A172 (cell line): ENCODE measurements at places on chromosomes 2 and 18. TPM values are rescaled to one million over a fixed set of nuclear protein-coding genes. Genes with fewer than 3 reads are reported as not detected.

- DNase-seq: no peak
These were observed 488.6 kb downstream of the BCL11A start for GRCh38 chr2:60064687-60065389.

- DNase-seq: no peak
These were observed 1249.6 kb downstream of the CNTNAP5 start for GRCh38 chr2:125274718-125275117.

DNA sequence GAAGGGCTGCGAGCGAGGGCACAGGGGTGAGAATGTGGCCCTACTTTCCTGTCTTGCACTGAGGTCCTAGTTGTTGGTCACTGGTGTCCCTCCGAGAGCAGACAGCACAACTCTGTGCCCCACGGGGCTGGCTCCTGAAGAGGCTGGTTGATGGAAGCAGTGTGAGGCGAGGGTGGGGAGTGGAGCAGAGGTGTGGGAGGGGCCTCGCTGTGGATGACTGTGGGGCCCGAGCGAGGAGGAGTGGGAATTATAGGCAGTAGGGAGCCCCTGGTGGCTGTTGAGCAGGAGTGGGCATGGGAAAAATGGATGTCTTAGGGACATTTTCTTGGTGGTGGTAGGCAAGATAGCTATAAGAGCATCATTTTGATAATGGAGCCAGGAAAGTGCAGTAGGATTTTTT is 660.5 kb upstream of the HS6ST1 start:
- no peak for DNase-seq

GRCh38 chr2:160355080-160355479 is 138.5 kb downstream of the RBMS1 start:
- no peak for DNase-seq

GRCh38 chr2:108803045-108803736 is 16.6 kb downstream of the CCDC138 start:
- DNase-seq: no peak

PARD3B gene
- total RNA-seq: 3.7 and 5.4 TPM in 2 replicates

UGT1A8 gene
- not detected in 2 replicates for total RNA-seq

GRCh38 chr2:8448824-8449556 is 232.9 kb upstream of the ID2 start:
- no peak for DNase-seq

GRCh38 chr2:194363878-194364277 is 1293.1 kb upstream of the SLC39A10 start:
- no peak for DNase-seq

PRPF40A gene
- total RNA-seq: 215 and 290 TPM in 2 replicates

GRCh38 chr2:96877631-96878092 is 7.8 kb upstream of the SEMA4C start:
- DNase-seq: no peak

CHRND gene
- total RNA-seq: not detected in 2 replicates

DNA sequence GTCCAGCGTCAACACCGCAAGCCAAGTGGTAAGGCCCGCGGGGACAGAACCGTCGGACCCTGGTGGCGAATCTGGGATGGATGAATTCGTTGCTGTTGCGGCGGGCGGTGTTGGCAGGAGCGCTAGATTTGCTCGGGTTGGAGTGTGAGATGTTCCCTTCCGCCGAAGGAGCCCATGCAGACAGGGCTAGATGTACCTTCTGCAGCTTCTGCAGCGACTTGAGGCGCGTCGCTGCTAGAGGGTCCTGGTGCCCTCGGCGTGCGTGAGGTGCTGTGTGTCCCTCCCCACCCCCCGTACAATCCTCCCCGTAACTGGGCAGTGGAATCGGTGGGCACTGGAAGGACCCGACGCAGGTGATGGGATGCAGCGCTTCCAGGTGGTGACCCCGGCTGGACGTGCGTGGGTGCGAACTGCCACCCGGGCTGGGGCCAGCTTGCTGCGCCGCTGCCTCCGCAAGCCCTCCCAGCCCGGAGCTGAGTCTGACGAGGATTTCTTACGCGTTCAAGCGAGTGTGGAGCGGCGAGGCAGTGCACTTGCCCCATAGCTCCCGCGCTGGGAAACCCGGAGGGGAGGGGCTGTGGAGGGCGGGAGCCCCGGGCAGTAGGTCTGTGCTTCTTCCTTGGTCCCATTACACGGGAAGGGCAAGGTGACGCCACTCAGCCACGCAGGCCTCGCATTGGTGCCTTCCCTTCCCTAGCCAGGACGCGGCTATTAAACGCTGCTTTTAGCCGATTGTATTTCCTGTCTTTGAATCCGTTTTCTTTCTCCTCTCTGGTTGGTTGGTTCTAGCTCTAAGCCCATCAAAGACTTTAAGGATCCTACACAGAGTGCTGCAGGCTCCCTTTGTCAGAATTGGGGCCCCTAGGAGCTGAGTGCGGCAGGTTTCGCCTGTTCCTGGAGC is 34.2 kb downstream of the CHRNA1 start:
- DNase-seq: no peak

- no peak for DNase-seq
These were observed 150.9 kb downstream of the RTP5 start for GRCh38 chr2:242020196-242021004.

TEKT4 gene
- not detected in 2 replicates for total RNA-seq

SERPINB4 gene
- total RNA-seq: not detected in 2 replicates

DNA sequence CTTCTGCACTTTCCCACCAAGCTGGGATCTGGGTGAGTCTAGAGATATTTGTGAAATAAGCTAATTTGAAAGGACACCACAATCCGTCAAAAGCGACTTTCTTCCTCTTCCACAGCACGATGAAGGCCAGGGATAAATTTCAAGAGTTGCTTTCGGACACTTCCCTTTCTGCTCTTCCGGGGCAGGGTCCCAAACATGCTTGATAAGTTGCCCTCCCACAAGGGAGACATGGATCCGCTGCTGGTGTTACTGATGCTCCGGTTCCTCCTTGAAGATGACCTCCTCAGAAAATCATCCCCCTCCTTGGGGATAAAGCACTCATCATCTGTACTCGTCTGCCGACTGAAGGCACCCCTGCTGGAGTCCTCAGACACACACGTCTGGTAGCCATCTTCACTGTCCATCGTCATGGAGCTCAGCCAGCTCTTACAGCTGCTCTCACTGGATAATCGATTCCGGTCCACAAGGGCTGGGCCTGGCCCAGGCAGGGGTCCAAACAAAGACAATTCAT is 28.2 kb downstream of the CYTIP start:
- no peak for DNase-seq
